ENCODE measurements at places on chromosomes 1 and 21.

GRCh38 chr1:234710936-234711724 is 101.2 kb upstream of the IRF2BP2 start:
- DNase-seq = no peak

- peak; percentile 2 for DNase-seq
These were observed 667 bp downstream of the TMEM50B start for GRCh38 chr21:33478935-33479678.

- DNase-seq = no peak
These were observed 512.2 kb upstream of the NR5A2 start for GRCh38 chr1:199515261-199515660.

DNA sequence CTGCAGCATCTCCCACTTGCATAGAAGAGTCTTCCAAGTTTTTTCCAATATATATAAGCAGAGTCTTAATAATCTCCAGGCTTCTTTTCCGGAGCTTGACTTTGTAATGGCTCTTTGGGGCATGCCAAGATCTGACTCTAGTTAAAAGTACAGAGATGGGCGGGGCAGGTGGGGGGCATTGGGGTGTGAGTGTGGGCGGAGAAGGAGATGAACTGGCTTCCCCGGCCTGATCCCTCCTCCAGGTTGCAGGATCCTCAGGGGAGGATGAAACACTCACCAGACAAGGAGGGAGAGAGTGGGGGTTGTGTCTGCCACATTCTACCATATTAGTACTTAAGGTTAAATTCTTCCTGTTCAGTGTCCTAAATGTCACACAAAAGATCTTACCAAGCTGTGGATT is 23.0 kb downstream of the S100A10 start:
- DNase-seq = no peak

GRCh38 chr1:75132812-75133619 is 1.2 kb upstream of the LHX8 start:
- DNase-seq = no peak

- DNase-seq = no peak
These were observed 330.2 kb upstream of the FMN2 start for GRCh38 chr1:239761509-239761908.

GRCh38 chr1:202844935-202845334 is 34.2 kb downstream of the PCAT6 start:
- DNase-seq = no peak

Measured in stimulated activated CD8-positive, alpha-beta memory T cell treated with anti-CD3 and anti-CD28 coated beads, Interleukin-4, amount 100 ng/mL, for 4 hours (primary cell).